ENCODE measurements at places on chromosomes 4 and X. TPM values are rescaled to one million over a fixed set of nuclear protein-coding genes. Genes with fewer than 3 reads are reported as not detected.

Gene MUC7
- total RNA-seq: not detected

Gene DCAF4L1
- 0.20 TPM for total RNA-seq

Gene CTAG1A
- not detected for total RNA-seq

Gene DMRTC1B
- total RNA-seq: 2.8 TPM

- H3K36me3 ChIP-seq: no peaks in the 10 kb centered on the region
- H3K27ac ChIP-seq: no peak overlapping the region
- H3K4me1 ChIP-seq: no peaks in the 10 kb centered on the region
Observed at GRCh38 chrX:19924285-19924684, 36.9 kb upstream of the SH3KBP1 start.
